ENCODE measurements at places on chromosomes 3 and 15.

DNA sequence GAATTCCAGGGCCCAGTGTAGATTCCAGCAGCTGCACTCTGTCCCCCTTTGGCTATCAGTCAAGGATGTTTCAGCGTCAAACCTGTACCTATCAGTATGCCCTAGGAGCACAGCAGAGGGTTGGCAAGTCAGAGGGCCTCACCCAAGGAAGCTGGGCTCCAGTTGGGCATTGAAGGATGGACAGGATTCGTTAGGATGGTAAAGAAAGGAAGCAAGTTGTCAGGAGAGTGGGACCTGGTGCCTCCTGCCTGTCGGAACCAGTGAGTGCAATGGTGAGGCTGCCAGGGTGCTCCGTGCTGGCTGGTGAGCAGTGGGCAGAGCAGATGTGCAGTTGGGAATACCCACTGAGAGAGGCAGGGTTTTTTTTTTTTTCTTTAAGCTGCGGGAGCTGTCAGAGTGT lies 157.2 kb downstream of the CHDH start:
- DNase-seq: no peak

DNA sequence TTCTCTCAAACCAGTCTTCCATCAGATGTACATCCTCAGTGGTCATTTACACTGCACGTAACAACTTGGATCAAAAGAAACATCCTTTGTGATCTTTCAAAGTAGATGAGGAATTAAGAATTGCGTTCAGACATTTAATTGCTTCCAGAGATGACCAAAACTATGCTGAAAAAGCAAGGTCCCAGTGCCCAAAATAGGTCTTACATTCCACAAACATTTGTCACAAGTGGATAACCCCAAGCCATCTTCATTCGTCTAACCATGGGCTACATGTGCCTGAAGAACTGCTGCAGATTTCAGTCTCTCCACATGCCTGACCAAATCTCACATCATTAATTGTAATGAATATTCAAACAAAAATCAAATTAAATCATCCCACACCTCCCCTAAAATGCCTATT lies 273.6 kb downstream of the SHOX2 start:
- DNase-seq: no peak

- DNase-seq: no peak
Measured at GRCh38 chr3:131702146-131702545, 199.4 kb upstream of the MRPL3 start.

DNA sequence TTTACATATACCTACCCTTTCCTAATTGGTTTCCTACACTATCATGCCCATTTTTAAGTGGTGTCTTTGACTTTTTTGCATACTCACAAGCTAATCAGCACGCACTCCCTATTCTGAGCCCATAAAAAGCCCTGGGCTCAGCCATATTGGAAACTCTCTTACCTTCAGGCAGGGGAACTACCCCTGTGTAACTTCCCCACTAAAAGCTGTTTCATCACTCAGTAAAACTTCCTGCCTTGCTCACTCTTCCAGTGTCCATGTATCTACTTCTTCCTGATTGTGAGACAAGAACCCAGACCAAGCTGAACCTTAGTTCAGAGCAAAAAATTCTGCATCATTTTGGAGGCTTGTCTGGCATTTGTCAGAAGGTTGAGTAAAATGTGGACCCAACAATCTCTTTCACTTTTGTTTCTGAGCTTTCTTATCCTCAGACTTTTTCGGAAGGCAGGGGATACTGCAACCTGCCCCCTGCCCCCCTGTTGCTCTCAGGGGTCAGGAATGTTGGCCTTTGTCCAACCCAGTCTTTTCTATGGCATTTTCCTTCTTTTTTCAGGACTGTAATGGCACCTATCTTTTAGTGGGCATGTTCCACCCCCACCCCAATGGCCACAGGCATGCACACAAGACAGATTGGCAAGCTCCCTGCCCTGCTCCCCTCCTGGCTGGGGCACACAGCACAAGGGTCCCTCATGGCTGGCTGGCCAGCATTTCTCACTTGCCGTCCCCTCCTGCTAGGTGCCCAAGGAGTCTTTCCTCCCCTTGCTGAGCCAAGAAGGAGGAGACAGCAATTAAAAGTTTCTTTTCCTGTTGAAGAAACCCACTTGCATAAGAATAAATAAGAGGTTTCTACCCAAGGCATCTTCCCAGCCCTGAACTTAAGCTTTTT lies 26.3 kb upstream of the TMEM45A start:
- no peak for DNase-seq

DNA sequence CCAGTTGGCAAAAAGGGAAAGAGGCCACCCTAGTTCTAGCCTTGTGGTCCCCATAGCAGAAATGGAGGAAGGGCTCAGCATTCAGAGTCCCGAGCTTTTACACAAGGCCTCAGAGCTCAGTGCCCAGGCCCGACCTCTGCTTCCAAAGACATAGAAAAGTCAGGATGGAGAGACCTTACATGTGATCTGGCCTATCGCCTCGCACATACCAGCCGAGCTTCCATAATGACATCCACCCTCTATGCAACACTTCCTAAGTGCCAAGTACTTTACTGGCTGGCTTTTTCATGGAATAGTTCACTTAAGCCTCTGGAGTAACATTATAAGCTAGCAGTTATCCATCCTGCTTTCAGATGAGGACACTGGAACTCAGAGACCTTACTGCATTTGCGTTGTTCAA lies 275.9 kb downstream of the FAM43A start:
- DNase-seq: no peak

DNA sequence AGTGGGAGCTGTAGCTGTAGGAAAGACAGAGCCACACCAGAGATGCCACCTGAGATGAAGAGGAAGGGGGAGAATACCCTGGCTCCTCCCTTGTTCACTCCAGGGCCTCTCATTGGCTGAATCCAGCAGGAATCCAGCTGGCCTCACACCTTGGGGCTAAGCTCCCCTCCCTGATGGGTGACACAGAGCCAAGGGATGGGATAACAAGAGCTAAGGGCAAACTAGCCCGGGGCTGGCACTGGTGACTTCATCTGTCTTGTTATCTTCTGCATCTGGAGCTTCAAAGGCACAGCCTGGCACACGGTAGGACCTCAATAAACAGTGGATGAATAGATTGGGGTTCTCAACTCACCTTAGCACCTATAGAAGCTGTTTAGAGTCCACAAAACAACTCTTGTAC lies 13.8 kb upstream of the GATA2 start:
- no peak for DNase-seq

DNA sequence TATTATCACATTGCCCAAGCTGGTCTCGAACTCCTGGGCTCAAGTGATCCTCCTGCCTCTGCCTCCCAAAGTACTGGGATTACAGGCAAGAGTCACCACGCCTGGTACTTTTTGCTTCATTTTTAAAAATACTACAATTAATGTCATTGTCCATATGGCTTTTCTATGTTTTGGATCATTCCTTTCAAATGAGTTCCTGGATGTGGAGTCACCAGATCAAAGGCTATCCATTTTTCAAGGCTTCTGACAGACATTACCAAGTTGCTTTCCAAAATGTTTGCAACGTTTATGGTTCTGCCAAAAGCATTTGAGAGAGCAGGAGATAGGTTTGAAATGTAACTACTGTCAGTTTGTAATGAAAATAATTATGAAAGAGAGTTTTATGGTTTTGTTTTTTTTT lies 34.2 kb upstream of the BCL2L10 start:
- no peak for DNase-seq

DNA sequence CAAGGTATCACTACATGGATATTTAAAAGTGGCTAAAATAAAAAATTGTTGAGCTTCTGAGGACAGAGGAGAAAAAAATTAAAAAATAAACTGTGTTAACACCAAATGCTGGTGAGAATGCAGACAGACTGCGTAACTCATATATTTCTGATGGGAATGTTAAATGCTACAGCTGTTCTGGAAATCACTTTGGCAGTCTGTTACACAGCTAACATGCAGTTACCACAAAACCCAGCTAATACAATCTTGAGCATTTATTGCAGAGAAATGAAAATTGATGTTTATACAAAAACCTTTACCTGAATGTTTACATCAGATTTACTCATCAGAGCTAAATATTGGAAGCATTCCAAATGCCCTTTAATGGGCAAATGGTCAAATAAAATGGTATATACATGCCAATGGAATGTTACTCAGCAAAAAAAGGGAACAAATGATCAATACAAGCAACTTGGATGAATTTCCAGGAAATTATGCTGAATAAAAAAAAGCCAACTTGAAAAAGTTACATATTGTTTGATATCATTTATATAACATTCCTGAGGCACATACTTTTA lies 24.6 kb downstream of the MNS1 start:
- DNase-seq: no peak

DNA sequence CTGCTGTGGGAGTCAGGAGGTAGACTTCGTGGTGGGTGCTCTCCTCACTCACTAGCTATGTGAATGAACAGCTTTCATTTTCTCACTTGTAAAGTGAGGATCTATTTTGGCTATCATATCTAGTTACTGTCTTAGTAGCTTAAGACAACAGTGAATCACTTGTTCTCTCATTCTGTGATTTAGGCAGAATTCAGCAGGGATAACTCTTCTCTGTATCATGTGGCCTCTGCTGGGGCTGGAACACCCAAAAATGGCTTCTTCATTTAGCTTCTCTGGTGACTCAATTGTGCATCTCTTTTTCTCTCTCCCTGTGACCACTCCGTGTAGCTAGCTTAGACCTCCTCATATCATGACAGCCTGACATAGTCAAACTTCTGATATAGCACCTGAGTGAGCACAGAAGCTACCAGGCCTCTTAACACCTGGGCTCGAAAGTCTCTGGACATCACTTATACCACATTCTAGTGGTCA lies 68.4 kb downstream of the BFSP2 start:
- DNase-seq: no peak

GRCh38 chr3:172074586-172074985 lies 35.2 kb downstream of the FNDC3B start:
- no peak for DNase-seq

DNA sequence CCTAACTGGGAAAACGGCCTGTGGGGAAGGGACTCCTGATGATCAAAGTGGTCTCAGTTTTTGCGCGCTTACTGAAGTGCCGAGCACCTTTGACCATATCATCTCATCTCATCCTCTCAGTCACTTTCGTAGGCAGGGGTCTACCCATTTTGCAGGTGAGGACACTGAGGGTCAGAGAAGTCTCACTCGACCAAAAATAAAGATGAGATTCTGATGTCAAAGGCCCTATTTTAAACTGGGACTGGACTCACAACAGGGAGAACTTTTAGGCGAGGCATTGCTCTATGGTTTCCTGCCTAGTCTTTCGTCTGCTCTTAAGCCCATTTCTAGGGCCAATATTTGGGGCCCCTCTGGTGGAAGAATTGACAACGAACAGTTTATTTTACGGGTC lies 830 bp downstream of the SLC6A11 start:
- no peak for DNase-seq
